Endothelial cell of umbilical vein (primary cell): ENCODE measurements at places on chromosomes 2 and 18.
A peak's percentile ranks its signal among the peaks of the same experiment; 100 is the strongest.

GRCh38 chr2:143051465-143051864 lies 77.8 kb upstream of the ARHGAP15 start:
- no peak for DNase-seq

DNA sequence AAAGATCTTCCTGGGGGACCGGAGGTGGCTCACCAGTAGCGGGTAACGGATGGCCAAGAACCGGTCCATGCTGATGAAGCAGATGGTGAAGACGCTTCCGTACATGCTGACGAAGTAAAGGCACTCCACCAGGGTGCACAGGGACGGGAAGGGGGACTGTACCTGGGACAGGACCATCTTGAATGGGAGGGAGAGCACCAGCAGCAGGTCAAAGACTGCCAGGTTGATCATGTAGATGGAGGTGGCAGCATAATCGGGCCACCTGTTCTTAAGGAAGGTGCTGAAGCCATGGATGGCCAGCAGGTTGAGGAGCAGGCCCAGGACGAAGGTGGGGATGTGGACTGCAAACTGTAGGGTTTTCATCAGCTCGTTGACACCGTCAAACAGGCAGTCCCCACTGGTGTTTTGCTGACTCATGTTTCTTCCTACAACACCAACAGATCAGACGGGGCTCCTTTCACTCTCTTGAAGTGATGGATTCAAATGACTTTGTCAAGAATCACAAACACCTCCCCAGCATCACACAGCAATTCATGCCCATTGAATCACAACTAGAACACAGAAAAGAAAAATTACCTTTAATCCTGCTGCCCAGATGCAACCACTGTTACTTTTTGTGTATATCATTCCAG lies 14.4 kb downstream of the GPR55 start:
- no peak for DNase-seq

- no peak for DNase-seq
Measured at GRCh38 chr2:227921648-227922047, 50.2 kb downstream of the DAW1 start.

- no peak for DNase-seq
Measured at GRCh38 chr2:206257350-206257749, 17.1 kb upstream of the ZDBF2 start.

- no peak for DNase-seq
Measured at GRCh38 chr2:3040496-3041140, 337.0 kb downstream of the EIPR1 start.

GRCh38 chr2:139969323-139969722 lies 1189.1 kb upstream of the NXPH2 start:
- no peak for DNase-seq

GRCh38 chr2:231132129-231132528 lies 7.3 kb upstream of the HTR2B start:
- DNase-seq: peak; percentile 84

GRCh38 chr2:85772841-85773491 lies 19.2 kb downstream of the ATOH8 start:
- no peak for DNase-seq

DNA sequence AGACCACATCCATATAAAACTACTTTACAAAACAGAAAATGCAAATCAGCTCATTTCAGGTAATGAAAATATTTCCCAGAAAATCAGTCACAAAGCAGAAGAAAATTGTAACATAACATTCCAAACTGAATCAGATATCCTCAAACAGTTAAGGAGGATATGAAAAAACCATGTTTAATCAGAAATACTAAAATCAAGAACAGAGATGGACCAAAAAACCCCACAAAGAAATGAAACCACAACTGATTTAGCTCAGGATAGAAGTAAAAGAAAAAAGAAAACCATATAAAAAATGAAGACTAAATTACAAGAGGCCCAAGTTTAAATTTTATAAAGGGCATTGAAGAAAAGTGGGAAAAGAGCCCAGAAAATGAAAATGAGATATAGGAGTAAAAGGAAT lies 102.9 kb downstream of the RAB3GAP1 start:
- no peak for DNase-seq

DNA sequence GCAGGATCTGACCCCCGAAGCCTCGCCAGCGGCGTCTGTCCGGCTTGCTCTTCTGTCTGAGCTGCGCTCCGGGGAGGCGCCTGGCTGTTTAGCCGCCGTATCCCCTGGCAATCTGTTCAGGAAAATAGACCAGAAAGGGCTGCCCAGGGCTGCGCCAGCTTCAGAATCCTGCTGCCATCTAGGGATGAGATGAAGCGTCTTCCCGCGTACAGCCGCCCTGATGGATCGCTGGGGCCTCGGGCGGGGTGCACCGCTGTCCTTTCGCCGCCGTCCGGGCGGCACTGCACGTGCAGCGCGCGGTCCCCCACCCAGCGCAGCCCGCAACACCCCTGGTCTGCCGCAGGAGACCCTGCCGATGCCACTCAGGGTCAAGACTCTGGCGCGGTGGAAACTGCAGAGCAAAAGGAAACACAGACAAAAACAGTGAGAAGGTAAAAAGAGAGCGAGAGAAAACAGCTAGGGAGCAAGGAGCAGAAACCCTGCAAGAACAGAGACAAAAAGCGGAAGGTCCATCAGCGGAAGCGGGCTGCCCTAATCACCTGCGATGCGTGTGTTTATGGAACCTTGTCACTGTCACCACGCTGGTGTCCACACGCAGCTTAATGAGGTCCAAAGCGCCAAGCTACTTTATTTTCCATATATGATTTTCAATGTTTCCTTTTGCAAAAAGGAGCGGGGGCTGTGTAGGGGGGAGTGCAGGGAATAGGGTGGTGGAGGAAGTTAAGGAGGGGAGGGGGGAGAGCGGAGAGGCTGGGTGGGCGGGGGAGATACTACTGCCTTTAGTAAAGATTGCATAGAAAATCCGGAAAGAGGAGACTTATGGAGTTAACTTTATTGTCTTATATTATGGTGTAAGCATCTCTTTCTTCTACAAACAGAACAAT lies 2113.3 kb upstream of the PIK3C3 start:
- peak; percentile 76 for DNase-seq

GRCh38 chr2:3139906-3140305 lies 237.7 kb downstream of the EIPR1 start:
- no peak for DNase-seq

DNA sequence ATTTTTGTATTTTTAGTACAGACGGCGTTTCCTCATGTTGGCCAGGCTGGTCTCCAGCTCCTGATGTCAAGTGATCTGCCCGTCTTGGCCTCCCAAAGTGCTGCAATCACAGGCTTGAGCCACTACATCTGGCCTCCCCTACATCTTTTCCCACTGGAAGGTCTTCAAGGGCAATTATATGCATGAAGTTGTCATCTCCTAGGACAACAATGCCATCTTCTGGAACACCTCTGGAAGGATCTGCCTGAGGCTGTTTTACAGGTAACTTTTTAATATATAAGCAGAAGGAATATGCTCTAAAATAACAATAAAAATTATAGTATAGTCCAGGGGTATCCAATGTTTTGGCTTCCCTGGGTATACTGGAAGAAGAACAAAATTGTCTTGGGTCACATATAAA lies 321.4 kb downstream of the AFF3 start:
- no peak for DNase-seq

DNA sequence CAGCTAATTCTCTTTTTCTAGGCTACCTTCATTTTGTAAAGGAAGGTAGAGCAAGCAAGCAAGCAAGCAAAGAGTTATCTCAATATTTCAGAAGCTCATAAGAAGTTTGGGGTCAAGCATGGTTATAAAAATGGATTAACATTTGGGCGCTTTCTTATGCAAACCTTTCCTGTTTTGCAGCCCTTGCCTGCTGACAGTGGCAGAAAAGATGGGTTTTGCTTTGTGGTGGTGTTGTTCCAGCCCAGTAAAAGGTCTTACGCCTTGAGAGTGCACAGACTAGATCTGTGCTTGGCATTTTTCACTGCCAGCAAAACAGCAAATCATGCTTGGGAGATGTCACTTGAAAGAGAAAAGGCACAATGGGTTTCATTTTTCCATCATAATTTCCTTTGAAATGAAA lies 1320.6 kb upstream of the CELF4 start:
- no peak for DNase-seq

DNA sequence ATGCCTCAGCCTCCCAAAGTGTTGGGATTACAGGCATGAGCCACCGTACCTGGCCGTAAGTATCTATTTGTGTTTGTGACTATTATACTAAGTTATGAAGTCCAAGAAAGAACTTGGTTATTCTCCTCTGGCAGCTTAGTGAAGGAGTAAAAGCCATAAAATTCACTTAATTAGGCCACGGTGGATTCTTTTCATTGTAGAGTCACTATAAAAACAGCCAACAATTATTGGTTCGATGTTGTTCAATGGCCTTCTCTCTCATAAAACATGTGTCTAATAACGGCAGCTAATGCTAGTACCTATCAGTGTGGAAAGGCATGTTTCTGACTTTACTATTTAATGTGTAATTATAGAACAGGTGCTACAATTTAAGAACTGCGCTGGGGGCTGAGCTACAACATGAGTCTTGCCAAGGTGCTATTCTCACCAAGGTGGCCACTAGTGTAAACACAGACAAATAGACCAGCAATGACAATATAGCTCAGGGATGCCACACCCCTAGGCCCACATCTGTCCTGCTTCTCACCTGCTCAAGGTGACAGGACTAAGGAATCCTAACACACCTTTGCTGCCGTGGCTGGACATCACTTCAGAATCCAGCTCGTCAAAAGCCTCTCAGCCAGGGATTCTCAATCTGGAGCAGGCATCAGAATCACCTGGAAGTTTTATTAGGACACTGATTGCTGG lies 17.2 kb downstream of the ATP8B1 start:
- DNase-seq: no peak

DNA sequence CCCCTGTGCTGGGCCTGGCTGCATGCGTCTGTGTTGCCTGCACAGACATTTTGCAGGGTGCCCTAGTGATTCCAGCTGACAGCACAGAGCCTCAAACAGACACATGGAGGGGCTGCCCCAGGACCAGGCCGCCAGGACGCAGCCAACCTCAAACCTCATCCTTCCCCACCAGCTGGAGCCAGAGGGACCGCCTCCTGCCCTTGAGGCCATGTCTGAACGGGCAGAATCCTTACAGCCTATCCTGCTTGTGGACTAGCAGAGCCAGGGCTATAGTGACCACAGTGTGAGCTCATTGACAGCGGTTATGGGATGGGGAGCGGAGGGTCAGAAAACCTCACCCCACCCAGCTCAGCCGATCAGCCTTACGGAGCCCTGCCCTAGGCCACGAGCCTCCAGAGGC lies 22.4 kb downstream of the ODC1 start:
- no peak for DNase-seq

- DNase-seq: no peak
Measured at GRCh38 chr2:60992985-60993392, 24.5 kb upstream of the PEX13 start.

- no peak for DNase-seq
Measured at GRCh38 chr2:239778861-239779558, 246.1 kb downstream of the NDUFA10 start.

DNA sequence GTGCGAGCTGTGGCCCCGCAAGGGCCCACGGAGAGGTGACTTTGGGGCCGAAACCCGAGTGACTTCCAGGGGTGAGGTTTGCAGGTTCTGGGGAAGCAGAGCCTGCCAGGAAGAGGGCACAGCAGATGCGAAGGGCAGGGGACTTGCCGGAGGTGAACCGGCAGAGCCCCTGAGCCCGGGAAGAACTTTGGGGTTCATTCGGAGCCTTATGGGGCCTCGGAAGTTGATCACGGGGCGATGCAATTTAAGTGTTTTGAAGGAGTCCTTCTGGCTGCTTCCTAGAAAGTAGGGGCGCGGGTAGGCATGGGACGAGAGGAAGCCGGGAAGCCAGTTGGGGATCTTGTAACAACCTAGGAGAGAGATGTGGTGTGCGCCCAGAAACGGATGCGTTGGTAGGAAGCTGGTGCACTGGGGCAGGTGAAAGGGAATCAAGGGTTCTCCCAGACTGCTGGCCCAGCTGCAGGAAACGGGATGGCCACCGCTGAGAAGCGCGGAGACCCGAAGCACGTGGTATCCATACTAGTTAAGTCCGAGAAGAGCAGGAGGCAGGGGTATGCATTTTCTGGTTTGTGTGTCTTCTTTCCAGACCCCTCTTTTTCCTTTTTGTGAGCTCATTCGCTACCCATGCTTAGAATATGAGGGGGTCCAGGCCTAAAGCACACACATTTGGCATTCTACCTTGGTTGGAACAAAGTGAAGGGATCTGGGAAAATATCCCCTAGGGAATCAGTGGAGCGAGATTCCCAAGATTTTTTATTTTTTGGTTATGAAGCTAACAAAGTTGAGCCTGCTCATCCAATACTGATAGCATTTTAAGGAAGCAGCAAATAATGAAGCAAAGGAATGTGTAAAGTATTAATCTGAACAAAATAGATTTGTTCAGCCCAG lies 758 bp downstream of the SCLY start:
- DNase-seq: peak; percentile 30

GRCh38 chr2:226607379-226607778 lies 192.2 kb downstream of the IRS1 start:
- no peak for DNase-seq

DNA sequence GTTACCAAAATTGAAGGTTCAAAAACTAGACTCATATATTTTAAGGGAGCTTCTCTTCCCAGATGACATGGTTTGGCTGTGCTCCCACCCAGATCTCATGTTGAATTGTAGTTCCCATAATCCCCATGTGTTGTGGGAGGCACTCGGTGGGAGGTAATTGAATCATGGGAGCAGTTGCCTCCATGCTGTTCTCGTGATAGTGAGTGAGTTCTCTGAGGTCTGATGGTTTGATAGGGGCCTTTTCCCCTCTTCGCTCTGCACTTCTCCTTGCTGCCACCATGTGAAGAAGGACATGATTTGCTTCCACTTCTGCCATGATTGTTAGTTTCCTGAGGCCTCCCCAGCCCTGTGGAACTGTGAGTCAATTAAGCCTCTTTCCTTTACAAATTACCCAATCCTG lies 140.1 kb downstream of the MAIP1 start:
- DNase-seq: no peak

DNA sequence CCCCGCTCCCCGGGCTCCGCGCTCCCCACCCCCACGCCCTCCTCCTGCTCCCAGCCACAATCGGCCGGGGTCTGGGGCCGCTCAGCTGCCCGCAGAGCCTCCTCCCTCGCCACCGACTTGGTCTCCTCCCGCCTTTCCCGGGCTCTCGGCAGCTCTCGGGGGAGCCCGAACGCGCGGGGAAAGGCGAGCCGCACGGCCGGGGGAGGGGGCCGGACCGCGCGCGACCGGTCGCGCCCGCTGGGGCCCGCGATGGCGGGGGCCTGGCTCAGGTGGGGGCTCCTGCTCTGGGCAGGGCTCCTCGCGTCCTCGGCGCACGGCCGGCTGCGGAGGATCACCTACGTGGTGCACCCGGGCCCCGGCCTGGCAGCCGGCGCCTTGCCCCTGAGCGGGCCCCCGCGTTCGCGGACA lies 327 bp downstream of the LTBP1 start:
- DNase-seq: peak; percentile 23

- DNase-seq: peak; percentile 47
Measured at GRCh38 chr2:144514616-144515091, 5.3 kb downstream of the ZEB2 start.
